ENCODE measurements at places on chromosomes 11 and 22.

DNA sequence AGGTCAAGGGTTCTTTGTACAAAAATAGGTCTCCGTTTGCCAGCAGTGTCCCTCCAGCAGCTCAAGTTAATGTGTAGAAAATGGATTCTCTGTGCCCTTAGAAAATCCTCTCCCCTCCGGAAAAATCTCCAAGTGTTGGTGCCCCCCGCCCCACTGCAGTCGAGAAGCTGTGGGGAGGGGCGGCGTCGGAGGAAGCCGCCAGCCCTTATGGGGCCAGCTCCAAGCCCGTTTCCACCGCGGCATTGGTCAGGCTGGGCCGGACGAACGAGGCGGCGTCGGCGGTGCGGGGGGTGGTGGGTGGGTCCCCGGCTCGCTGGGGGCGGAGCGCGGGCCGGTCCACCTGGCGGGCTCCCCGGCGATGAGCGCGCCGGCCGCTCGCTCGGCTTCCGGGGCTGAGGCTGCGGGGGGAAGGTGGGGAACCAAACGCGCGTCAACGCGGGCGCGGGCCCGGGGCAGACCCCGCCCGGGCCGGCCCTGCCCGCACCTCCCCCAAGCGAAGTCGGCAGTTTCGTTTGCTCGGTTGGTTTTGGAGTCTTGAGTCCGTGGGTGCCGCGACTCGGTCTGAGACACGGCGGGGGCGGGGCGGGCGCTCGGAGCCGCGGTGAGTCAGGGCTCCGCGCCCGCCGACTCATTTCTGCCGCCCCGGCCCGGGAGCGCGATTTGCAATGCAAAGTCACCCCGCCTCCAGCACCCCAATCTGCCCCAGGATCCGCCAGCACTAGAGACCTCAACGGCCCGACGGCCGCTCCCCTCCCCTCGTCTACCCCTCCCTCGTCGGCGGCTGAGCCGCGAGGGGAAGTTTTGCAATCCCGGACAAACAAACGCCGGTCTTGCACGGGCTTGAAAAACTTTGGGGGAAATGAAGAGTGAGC lies 1.4 kb downstream of the ASCL2 start:
- no peak for DNase-seq

- DNase-seq: no peak
Measured at GRCh38 chr11:65589444-65590239, 6.0 kb downstream of the KCNK7 start.

DNA sequence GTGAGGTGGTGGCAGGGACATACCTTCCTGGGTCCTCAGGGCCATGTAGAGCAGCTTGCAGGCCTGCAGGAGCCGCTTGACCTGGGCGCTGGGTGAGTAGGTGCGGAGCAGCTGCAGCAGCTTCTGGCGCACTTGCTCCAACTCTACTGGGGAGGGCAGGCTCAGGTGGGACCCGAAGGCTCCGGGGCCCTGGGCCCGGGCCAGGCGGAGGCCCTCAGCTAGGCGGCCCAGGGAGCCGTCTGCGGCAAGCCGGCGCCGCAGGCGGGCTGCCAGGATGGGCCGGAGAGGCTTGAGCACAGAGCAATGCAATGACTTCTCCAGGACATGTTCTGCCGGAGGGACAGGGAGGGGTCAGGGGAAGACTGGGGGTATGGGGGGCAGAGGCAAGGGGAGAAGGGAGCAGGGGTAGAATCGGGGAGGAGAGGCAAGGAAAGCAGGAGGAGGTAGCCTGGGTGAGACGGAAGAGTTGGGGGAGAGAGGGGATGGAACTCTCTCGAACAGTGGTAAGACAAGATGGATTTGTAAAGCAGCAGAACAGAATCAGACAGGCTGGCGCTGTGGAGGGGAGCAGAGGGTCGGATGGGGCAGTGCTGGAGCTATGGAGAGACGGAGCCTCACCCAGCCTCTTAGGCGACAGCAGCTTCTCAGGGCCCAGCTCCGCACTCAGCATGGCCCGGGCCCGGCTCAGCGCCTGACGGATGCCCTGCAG lies 2.2 kb downstream of the RIN1 start:
- DNase-seq: no peak

DNA sequence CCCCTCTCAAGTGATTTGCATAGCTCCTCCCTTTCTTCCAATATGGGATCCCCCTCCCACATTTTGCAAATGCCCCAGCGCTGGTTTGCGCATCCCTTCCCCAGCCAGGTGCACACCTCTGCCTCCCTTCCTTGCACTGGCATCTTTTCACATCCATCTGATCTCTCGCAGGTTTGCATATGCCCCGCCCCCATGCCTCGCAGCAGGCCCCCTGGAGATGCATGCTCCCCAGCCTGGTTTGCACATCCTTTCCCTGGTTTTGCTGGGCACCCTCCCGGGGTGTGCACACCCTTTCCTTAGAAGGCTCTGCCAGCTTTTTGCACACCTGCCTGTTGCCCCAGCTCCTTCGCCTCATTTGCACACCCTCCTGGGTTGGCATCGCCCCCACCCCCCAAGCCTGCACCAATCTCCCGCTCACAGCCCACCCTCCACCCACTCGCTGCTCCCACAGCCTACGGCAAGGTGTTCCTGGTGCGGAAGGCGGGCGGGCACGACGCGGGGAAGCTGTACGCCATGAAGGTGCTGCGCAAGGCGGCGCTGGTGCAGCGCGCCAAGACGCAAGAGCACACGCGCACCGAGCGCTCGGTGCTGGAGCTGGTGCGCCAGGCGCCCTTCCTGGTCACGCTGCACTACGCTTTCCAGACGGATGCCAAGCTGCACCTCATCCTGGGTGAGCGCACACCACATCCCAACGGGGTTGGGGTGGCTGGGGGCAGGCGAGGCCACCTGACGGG lies 917 bp downstream of the RPS6KA4 start:
- no peak for DNase-seq

DNA sequence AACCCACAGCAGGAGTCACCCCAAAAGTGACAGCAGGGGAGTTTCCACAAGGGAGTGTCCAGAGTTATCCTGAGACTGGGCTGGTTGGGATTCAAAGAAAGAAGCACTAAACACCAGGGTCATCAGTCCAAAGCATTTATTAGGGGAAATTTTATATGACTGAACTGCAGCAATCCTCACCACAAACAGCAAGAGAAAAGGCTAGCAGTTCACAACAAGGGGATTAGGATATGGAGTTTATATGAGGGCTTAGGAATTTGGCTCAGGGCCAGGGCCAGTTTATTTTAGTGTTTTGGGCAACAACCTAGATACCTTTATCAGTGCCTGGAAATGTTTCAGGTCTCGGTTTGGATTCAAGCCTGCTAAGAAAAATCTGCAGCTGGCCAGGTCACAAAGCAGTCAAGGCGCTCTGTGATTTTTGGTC lies 4.6 kb upstream of the TMEM126A start:
- DNase-seq: no peak

All from MM.1S (cell line).